Central memory CD4-positive, alpha-beta T cell (primary cell): ENCODE measurements at places on chromosomes 7 and 10.

- no peak for DNase-seq
Observed at GRCh38 chr7:139557857-139558581, 34.5 kb downstream of the CLEC2L start.

GRCh38 chr7:93799750-93800357, 90.7 kb downstream of the TFPI2 start:
- DNase-seq = no peak

GRCh38 chr10:131143425-131144165, 167.9 kb downstream of the TCERG1L start:
- DNase-seq = no peak

DNA sequence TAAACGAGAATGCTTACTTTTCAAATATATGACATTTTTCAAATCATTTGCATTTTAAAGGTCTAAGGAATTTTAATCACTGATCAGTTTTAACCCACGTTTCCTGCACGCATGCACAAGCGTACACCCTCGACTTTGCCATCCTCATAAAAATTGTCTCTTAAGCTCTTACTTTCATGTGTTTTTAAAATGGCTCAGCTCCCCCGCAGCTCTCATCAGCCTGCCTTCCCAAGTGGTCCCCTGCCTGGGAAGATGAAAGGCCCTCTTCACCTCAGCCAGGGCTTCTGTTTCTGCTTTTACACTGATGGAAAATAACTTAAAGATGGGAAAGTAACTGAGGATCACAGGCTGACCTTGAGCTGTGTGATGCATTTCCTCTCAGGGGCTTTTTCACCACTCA, 131.6 kb upstream of the LSM8 start:
- no peak for DNase-seq

DNA sequence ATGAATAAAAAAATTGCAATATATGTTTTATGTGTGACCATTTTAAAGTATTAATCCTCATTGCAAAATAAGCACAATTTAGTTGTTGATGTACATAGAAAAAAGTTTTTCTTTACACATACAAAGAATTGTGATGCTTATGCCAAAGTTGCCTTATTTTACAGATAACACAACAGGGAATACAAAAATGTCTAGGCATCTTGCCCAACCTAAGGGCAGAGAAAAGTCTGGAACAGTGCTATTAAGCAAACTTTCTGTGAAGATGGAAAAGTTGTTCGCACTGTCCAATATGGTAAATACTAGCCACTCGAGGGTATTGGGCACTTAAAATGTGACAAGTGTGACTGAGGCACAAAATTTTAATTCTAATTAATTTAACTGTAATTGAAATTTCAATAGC, 190.2 kb upstream of the HGF start:
- no peak for DNase-seq

DNA sequence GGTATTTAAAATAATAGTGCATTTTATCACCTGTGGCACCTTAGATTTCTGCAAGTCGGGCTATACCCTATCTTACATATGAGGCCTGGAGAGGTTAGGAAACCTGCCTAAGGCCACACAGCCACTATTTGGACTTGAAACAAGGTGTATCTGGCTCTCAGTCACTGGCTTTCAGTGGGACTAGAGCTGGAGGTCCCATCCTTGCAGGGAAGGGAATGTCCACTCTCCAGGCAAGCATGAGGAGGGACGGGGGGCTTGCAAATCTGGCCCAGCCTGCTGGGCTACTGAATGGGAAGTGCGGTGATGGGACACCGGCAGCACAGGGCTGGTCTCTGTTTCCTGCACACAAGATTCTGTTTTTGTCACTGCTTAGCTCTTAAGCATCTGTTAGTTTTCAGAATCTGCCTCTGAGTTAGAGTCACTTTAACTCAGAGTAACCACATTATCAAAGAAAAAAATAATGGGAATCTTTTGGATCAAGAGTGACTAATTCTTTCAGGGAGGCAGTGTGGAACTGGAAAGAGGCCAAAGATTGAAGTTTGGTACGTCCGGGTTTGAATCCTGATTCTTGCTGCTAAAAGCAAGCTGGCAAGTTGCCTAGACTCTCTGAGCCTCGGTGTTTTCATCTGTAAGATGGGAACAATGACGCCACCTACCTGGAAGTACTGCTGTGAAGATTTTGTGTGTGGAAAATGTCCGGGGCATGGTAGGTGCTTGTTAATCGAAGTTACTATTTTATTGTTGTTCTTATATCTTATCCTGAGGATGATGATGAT, 33.8 kb upstream of the HABP2 start:
- no peak for DNase-seq

DNA sequence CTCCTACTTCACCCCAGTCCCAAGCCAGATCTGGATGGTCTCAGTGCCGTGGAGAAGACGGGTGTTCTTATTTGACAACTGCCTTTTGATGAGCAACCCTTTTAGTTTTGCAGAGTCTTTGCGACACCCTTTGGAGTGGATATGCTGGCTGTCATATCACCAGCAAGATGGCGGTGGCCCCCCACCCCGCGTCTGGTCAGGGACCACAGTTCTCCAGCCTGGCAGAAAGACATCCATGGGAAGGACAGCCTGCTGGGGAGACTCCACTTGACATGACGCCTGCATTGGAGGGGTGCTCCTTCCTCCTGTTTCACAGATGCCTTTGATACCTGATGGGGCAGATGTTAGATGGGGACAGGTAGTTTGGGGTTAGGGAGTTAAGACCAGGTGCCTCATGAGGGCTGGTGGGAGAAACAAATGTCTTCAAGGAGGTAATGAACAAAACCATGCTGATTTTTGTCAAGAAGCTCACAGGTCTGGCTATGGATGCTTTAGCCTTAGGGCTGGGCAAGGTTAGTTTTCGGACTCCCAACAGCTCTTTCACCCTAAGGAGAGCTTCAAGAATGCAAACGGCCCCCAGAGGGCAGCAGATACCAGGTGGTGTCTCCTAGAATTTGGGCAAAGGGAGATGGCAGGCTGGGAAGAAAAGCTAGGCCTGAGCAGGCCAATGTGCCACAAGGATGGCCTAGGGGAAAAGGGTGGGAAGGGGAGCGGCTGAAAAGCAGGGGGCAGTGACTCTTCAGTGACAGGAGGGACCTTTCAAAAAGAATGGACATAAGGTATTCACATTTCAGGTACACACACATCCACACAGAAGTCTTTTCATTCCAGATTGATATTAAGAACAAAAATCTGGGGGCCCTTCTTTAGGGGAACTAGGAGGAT, 95.2 kb downstream of the CLEC2L start:
- no peak for DNase-seq

- DNase-seq = no peak
Observed at GRCh38 chr7:79923953-79924352, 210.7 kb upstream of the GNAI1 start.
